Cardiac fibroblast (primary cell): ENCODE measurements at places on chromosomes 16 and 17.

- DNase-seq, result no peak
Measured at GRCh38 chr16:67509016-67509415, 19.6 kb upstream of the RIPOR1 start.

DNA sequence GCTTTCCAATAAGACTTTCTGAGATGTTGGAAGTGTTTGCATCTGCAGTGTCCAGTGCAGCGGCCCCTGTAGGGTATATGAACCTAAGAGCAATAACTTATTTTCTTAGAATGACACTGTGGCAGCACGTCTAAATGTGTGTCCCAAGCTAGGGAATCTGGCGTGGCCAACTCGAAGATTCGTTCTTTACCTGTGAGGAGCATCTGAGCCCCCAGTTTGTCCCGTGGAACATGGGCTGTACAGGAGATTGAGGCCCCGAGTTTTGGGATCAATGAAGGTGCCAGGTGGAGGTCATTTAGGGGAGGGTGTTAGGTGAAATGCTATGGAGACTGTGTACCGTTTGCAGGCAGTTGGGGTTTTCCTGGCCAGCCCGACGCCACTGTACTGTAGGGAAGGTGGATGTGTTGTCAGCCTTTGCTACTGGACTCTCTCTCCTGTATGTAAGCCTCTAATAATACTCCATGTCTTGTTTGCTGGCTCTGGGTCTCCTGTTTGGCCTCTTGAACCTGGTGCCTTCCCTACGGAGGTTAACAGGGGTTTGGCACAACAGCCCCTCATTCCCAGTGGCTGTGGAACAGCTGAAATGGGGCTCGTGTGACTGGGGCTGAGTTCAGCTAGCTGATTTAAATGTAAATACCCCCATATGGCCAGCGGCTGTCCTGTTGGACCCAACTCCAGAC is 45.5 kb upstream of the SDK2 start:
- DNase-seq, result no peak

GRCh38 chr17:33696102-33696501 is 403.0 kb upstream of the ASIC2 start:
- no peak for DNase-seq

- DNase-seq, result no peak
Measured at GRCh38 chr17:82839617-82840292, at the start of gene ZNF750. Gene ZNF750, minus strand, starts transcription at chr17:82840022. Its CDS starts 7,568 bp downstream, at chr17:82832454.

DNA sequence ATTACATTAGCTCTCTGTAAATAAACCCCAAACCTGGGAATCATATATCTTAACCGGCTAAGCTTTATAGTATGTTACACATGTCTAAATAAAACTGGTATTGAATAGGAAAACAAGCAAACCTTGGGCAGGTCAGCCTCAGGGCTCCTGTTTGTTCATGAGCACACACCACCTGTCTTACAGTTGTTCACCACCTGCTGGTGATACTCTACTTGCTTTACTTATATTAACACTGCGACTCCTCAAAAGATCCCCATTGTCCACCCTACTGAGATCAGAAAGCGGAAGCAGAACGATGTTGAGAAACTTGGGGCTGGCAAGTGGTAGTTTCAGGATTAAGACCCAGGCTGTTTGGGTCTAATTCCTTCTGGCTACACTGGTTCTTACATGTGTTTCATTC is 16.4 kb downstream of the CDH13 start:
- no peak for DNase-seq

DNA sequence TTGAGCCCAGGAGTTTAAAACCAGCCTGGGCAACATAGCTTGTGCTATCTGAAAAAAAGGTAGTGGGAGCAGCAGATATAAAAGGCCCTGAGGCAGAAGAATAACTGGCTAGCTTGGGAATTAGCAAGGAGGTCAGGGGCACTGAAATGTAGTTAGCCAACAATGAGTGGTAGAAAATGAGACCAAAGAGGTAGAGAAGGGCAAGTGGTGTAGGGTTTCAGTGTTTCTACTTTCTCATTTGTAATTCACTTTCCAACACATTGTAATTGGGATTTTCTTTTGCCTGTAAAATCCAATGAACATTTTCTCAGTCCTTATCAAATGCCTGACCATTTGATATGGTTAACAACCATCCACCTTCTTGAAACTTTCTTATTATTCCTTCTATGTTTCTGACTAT is 95.1 kb upstream of the CORO6 start:
- DNase-seq, result no peak

DNA sequence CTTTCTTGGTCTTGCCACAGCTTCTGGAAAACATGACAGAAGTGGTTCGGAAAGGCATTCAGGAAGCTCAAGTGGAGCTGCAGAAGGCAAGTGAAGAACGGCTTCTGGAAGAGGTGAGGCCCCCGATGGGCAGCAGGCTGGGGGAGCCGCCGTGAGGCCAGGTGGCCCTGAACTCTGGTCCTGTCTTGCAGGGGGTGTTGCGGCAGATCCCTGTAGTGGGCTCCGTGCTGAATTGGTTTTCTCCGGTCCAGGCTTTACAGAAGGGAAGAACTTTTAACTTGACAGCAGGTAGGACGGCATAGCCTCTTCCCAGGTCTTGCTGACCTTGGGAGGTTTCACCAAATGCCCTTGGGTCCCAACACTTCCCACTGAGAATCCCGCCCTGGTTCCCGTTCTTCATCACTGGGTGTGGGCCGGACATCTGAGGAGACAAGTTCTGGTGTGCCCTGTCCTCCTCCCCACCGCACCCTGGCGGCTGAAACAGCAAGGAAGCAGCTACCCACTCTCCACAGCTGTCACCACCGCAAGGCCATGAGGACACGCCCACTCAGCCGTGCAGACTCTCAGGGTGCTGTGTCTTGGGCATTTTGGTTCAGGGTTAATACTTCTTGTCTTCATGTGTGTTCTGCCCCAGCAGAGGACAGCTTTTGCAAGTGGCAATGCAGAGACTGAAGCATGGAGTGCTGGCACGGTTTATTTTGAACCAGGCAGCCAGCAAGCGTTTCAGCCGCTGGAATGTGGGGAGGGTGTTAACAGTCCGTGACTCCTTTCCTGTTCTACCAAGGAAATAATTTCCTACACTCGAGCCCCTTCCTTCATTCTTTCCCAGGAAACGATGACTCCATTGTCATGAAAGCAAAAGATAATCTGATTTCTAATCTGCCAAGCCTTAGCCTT is 21.4 kb downstream of the NTAN1 start:
- peak; percentile 48 for DNase-seq

- DNase-seq, result no peak
Measured at GRCh38 chr16:27722207-27722606, 172.3 kb downstream of the KATNIP start.

- no peak for DNase-seq
Measured at GRCh38 chr17:8630227-8630801, at the start of gene MYH10. Gene MYH10, minus strand, starts transcription at chr17:8630725. Its CDS starts 7,479 bp downstream, at chr17:8623246.

DNA sequence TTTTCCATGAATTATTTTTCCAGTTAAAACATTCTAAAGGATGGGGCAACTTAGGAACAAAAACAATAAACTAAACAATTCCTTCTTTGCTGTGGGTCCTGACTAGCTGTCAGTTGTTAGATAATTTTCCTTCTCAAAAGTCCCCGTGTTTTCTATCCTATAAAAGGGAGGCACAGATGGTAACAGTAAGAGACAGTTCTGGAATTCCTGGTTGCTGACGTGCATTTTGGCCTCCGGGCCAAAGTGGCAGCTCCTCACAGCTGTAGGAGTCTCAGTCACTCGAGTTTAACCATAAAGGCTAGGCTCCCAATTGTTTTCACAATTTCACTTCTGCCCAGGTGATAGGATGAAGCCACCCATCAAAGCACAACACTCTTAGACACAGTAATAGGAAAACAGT is 77.0 kb upstream of the ZNF423 start:
- peak; percentile 34 for DNase-seq

DNA sequence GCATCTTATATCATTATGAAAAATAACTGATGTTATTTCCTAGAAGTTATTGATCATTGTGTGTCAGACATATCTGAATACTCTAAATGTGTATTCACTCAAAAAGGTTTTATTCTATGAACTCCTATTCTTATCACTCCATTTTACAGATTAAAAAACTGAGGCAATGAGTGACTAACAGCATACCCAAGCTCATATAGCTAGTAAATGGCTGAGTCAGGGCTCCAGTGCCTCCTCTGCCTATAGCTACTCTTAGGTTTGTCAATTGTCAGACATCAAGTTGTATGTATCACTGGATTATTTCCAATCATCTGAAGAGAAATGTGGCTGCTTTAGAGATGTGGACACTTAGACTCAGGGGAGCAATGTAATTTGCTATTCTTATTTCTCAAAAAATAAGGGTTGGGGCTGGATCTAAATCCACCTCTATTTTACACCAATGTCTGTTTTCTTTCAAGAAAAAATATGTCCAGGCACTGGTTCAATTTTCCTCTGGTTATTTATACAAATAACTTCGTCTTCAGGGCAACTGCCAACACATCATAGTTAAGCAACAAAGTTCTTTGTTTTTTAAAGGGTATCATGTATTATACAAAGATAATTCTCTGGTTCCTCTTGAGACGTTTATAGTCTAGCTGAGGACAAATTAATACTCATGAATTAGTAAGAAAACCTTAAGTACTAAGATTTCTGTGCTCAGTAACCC is 328.9 kb upstream of the MAF start:
- DNase-seq, result no peak

DNA sequence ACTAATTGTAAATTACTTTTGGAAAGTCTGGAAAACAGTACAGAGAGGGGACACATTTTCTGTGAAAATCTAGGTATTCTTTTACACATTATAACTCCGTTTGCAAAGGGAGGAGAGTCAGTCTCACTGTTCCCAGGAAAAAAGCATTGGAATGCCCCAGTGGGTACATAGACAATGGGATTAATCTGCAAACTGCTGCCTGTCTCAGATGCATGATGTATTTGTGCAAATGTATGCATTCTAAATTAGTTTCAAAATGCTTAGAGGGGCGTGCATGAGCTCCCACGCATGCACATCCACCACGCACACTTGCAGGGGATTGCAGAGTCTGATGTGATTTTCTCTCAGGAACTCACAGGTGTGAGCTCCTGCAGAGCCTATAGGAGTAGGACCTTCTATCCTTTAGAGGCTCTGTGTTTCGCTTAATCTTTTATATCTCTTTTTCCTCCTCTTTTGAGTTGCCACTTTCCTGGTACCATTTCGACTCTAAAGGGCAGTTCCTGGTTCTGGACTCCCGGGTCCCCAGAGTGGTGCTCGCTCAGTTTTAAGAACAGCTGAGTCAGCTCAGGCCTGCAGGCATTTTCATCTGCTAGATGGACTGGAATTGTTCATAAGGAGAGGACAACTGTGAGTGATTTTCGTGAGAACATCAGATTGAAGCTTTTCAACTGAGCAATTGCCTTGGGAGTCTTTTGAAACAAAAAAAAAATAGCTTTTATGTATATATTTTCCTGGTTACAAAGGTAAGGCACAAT is 1.1 kb downstream of the BCO1 start:
- no peak for DNase-seq

DNA sequence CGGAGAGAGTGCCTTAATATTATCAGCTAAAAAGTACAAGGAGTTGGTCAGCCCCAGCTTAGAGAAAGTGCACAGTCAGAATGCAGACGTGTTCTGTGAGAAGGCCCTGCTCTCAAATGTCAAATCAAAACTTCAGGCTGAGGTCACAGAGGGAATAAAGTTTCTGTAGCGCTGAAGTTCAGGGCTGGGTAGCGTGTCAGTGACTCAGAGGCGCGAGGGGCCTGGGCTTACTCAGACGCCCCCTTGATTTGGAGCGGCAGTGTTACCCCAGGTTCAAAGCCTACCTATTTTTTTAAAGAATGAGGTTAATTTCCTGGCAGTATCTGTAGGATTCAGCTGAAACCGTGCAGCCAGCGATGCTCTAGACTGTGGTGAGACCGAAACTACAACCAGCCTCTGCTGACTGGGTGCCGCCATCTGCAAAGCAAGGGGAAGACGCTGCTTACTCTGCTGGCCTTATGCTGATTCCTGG is 4.8 kb downstream of the CIAO3 start:
- DNase-seq, result no peak

DNA sequence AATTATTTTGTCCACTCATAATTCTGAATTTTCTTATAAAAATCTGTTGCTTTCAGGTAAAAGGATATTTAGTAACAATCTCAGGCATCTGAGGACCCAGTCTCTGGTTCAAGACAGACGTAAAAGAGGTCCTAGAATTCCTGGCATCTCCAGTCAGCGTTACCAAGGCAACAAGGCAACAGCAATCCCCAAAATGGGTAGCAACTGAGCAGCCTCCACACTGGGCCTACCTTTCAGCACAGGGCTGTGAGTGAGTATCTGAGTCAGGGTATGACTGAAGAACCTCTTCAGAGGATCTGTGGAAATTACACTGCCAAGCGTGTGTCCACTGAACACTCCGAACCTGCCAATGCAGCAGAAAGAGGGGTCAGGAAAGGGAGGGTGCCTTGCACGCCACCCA is 20.8 kb downstream of the FANCA start:
- DNase-seq, result no peak

DNA sequence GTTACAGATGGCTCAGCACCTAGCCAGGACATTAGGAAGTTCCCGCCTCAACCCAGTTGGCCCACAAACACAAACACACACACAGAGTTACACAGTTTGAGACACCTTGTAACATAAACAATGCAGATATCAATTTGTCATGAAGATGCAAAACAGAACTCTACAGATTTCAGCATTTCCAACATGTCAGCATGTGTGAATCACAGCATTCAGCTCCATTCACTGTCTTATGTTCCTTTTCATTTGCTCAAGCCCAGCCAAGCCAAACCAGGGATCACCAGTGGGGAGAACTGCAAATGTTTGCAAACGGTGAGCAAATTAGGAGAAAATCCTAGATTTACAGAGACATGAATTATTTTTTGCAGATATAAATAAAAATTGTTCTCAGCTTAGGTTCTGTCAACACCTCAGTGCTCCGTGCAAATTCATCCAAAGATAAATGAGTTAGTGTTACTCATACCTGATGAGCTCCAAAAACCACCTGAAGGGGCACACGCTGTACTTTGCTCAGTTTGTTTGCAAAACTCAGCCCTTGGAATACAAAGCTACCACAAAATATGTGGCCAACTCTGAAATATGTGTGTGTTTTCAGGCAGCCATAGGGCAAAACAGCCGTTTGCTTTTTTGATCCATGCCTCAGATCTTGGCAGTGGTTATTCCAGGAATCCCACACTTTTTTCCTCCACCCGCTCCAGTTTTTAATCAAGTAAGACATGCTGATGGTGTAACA is 16.3 kb upstream of the COX10 start:
- peak; percentile 42 for DNase-seq

- peak; percentile 90 for DNase-seq
Measured at GRCh38 chr16:29852654-29853053, 10.4 kb downstream of the CDIPT start.
